ENCODE measurements at places on chromosomes 5 and 9.

GRCh38 chr5:116454417-116454927, 120.2 kb downstream of the SEMA6A start:
- DNase-seq = no peak

DNA sequence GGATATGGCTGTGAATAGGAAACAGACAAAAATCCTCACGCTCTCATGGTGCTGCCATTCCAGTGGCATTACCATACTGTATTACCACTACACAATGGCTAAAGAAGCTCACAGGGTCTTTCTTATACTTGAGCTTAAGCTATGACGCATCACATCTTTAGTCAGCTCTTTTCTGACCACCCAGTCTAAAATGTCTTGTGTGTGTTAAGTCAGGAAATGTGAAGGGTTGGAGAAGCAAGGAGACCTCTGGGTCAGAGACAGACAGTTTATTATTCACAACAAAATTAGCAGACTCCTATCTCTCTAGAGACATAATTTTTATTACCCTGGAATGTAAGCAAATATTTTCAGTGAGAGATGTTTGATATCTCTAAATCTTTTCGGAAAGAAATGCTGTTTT, 1583.2 kb upstream of the WWC1 start:
- no peak for DNase-seq

DNA sequence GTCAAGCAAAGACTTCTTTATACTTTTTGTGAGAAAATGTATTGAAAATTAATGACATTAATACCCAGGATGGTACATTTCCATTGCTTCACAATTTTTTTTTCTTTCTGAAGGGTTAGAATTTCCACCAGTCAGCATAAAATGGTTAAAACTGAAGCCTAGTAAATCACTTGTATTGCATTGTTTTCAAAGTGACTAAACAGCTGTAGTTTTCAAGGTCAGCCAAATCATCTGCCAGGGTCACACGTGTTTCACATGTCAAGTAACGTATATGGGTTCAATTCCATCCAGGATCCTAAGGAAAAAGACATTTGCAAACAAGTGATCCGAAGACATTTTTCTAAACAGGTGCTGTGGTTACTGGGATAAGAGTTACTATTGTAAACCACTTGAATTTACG, 574.2 kb downstream of the RAB3C start:
- DNase-seq = no peak

- DNase-seq = no peak
Measured at GRCh38 chr9:112555844-112556482, 69.3 kb downstream of the KIAA1958 start.

DNA sequence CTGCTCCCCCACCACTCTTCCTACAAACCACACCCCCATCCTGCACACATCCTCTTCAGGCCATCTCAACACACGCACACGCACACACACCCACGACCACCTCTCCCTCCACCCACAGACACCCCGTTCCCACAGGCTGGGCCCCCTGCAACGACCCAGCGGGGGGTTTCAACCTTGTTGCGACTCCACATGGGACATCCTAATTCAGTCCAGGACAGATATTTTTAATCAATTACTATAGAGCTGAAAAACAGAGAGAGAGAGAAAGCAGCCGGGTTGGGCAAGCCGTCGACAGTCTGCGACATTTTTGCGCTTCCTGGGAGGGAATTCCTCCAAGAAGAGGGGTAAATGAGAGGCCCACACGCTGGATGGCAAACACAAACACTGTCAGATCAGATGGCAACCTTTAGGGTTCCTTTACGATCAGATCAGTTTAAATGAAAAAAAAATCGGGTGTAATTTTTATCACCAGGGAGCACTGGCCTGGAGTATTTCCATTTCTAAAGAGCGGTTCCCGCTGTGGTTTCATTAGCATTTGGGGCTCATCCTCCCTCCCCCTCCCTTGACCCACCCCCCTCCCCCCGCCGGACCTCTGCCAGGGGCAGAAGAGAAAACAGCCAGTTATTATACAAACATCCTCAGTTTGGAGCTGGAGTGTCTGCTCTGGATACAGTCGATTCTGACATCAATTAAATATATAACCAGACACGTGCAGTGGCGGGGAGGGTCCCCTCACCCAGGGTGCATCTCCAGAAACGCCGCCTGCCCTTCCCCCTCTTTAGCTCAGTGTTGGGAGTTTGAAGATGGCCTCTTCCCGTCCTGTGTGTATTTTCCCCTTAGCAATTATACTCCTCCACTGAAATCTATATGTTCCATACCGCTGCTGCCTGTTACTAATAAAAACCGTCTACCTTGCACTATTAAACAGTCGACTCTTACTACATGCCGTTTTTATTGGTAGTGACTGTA, 2.3 kb upstream of the IRX2 start:
- DNase-seq = no peak

DNA sequence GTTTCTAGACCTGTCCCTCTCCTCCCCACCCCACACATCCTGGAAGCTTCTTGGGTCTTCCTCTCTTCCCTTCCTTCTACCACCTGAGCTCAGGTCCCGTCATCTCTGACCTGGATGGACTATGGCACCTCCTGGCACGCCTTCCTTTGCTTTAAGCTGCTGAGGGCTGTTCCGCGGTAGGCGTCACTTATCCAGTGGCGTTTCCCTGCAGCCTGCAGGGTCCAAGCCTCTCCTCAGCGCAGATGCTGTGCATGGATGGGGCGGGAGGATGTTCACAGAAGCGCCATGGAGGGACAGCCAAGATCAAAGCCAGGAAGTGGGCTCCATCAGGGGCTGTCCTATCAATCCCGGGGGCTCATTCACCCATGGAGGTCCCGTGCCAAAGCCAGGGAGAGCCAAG, 23.8 kb upstream of the CNOT6 start:
- no peak for DNase-seq

- no peak for DNase-seq
Measured at GRCh38 chr9:105280691-105281090, 36.2 kb downstream of the SLC44A1 start.

GRCh38 chr5:125326150-125326510, 579.7 kb upstream of the ZNF608 start:
- DNase-seq = no peak

DNA sequence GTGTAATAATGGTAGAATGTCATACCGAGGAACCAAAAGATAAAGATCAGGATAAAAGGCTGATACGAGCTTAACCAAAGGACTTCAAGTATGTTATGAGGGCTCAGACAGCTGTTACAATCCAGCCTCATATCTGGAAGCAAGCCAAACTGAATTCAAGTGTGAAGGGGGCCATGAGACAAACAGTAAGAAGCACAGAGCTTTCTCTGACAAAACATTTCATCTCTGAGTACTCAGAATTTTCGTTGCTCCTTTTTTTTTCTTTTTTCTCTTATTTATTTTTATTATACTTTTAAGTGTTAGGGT, 52.9 kb upstream of the CD180 start:
- no peak for DNase-seq

- no peak for DNase-seq
Measured at GRCh38 chr9:109894921-109895758, 115.1 kb downstream of the PALM2AKAP2 start.

DNA sequence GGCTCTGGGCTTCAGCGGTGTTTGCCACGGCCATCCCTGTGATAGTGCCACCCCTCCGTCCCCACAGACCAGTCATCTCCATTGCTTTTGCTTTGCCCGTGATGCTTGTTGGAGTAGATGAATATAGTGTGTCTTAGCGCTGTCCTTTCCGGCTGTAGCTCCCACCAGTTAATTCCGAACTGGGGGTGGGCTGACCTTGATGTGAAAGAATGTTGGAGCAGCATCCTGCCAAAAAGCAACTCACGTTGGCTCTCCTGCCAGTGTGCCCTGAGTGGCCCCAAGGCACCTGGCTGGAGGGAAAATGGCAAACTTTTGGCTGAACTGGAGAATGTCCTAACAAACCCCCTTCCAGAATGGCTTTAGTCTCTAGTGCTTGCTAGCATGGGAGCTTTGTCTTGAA, 20.0 kb downstream of the CLTA start:
- no peak for DNase-seq

DNA sequence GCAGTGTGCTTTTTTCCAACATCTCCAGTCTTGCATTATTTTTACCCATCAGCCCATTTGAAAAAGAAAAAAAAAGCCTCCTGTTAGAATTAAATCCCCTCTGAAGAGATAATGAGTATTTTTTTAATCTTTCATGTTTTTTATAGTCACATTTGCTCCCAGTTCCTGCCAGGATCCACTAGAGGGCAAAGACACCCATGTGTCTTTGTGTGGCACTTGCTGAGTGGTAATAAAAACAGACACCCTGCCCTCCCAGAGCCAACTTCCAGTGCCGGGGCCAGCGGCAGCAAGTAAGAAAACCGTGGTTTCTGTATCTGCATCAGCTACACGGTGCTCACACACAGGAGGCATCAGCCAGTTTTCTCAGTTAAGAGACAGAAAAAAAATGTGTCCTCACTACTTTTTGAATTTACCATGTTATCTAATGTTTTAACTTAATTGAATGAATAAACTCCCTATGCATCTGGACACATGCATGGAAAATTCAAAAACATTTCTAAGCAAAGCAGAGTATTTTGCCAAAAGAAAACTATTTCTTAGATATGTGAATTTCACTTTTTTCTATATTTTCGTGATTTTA, 70.2 kb upstream of the PLEKHG4B start:
- DNase-seq = no peak

DNA sequence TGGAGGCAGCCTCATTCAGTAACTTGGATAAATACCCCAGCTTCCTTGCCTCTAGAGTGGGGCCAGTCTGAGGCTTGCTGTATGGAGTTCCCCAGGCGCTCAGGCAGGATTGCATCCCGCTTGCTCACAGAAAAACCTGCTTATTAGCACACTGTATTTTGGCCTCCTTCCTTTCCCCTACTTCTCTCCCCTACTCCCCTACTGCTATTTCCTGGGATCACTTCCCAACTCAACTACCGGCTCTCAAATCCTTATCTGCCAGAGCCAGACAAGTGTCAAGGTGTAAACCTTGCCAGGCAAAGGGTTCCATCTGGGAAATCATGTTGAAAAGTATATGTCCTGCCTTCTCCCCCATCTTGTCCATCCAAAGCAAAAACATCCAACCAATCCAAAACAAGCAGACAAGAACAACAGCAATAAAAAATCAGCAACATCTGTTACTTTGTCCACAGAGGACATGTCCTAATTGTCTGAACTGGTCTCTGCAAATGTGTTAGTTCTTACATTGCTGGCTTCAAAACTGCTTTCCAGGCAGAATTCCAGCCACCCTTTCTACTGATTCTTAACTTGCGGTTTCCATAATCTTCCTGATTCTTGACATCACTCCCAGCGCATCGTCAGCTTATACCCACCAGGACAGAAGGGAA, 164.1 kb upstream of the SEMA6A start:
- no peak for DNase-seq
